GM10248 (cell line): ENCODE measurements at places on chromosomes 1 and 21.

GRCh38 chr1:176559878-176560277 lies 96.9 kb downstream of the PAPPA2 start:
- peak; percentile 57 for DNase-seq

- DNase-seq: no peak
Observed at GRCh38 chr1:185686821-185687778, 47.1 kb upstream of the HMCN1 start.

- DNase-seq: no peak
Observed at GRCh38 chr1:8516278-8516777, 198.4 kb downstream of the SLC45A1 start.

DNA sequence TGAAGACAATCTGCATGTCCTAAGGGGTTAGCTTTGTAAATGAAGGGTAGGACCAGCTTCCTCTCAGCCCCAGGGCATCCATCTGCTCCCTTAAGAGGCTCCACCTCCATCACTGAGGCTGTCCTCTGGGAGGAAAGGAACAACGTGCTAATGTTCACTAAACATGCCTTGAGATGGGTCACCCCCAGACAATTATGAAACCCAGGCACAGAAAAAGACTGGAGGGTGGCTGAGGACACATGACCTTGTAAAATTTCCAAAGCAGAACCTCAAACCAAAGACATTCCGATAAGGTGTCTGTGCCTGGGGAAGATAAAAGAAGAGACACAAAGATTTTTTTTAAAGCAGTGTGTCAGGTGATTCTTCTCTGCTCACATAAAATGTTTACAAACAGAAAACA lies 37.6 kb upstream of the ZNF124 start:
- DNase-seq: no peak

GRCh38 chr1:185435696-185436379 lies 118.8 kb upstream of the IVNS1ABP start:
- DNase-seq: no peak

- DNase-seq: no peak
Observed at GRCh38 chr1:78787544-78787943, 137.9 kb downstream of the IFI44 start.

DNA sequence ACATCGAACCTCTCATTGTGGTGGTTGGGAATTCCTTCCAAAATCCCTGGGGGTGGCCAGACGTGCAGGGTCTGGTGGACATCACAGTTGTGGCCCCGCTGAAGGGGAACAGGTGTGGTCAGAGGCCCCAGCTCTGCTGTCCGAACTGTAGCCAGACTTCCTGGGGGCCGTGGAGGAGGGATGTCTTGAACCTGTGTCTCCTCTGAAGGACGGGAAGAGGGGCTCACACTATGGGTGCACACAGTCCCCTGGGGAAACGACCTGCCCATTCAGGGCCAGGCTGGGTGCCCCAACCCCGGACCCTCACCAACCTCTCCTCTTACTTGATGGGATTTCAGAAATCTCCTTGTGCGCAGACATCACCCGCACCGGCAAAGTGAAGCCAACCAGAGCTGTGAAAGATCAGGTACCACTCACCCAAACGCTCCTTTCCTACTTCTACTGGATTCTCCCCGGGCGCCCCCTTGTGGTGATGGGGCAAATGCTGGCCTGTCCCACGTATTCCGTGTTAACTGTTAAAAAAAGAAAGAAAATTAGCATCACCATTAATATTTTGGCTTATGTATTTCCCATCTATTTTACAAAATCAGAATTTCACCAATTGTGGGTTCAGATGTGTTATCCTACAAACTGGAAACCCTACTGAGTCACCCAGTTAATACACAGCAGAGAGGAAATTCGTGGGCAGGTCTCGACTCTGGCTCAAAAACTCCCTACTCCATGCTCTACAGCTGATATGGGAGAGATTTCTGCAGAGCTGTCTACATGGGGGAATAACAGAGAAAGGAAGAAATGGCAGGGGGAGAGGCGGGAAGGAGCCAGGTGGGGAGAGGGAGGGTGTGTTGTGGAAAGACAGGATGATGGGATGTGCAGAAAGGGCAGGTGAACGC lies 28.1 kb downstream of the PADI4 start:
- DNase-seq: peak; percentile 62

GRCh38 chr1:206672844-206673758 lies 11.6 kb upstream of the MAPKAPK2 start:
- peak; percentile 34 for DNase-seq
